ENCODE measurements at places on chromosomes 6 and 20. TPM values are rescaled to one million over a fixed set of nuclear protein-coding genes. Genes with fewer than 3 reads are reported as not detected.

The TRIM40 gene
- total RNA-seq, result not detected

The OR2H2 gene
- total RNA-seq, result not detected

The ZKSCAN4 gene
- total RNA-seq, result 5.6 TPM

The FAM83B gene
- total RNA-seq, result not detected

DNA sequence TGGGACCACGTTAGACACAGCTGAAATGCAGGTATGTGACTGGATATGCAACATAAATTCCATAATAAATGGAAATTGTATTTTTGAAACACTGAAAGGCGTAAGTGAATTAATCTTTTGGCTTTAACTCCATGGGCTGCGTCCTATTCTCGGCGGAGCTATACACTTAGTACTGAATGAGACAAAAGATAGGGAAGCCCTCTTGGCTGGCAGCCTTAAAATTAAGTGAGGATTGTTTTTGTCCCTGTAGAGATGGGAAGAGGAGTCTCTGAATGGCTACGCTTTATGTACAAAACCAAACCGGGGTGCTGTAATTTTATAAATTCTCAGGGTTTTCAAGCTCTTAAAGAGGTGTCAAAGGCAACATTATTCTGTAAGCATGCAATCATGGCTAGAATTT lies 429.8 kb downstream of the QKI start:
- DNase-seq, result no peak

DNA sequence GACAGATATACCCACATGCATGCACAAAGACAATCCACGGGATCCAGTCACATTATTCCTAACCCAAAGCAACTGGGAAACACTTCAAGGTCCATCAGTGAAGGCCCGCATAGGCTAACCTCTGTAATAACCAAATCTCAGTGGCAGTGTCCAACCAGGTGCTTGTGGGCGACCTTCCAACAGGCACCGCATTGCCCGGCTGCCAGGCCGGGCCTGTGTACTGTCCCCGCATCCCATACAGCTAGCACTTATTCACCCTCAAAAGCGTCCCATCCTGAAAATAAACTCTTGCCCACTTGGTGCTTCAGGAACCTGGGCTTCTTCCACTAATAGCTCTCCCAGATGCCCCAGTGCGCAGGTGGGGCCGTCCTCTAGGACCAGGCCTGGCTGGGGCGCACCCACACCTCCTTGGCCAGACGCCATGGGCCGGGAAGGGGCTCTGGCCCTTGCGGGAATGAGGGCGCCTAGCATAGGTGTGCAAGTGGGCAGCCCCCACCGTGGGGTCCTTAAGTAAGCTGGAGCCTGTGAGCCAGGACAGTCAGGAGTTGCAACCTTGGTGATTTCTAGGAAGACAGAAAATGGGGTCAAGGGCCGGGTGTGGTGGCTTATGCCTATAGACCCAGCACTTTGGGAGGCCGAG lies 1.1 kb upstream of the ENTPD6 start:
- no peak for DNase-seq

Data from A172 (cell line).